ENCODE measurements at places on chromosomes 13 and 19.

GRCh38 chr19:24099829-24100228, 12.8 kb downstream of the ZNF254 start:
- no peak for DNase-seq

DNA sequence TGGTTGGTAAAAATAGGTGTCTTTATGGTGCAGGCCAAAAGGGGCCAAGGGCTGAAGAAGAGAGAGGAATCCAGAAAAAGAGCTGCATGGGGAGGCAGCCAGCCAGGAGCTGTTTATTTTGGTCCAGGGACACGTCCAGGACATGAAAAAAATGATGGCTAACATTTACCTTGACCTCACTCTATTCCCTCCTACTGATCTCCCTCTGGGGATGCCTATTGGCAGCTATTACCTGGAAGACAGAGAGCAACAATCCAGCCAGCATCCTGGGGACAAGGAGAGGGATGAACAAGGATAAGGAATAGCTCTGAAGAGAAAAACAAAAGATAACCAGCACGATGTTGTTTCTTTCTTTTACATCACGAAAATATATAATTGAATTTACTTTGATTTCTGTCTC, 1599.6 kb downstream of the SLITRK5 start:
- no peak for DNase-seq

- DNase-seq = no peak
Measured at GRCh38 chr13:85031771-85032170, 767.4 kb downstream of the SLITRK6 start.

DNA sequence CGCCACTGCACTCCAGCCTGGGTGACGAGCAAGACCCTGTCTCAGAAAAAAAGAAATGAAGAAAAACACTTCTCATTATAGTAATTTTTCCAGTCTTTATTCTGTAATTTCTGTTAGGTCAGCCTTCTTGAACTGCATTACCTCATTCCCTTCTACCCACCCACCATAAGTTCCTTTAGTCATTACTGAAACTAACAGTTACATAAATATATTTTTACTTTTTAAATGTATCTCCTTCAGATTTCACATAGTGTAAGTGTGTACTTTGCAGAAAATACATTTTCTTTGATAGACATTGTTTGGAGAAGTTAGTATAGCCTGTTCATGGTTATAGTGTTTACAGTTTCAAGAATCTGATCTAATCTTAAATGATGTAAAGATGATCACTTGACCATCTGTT, 31.7 kb upstream of the KCTD4 start:
- no peak for DNase-seq

DNA sequence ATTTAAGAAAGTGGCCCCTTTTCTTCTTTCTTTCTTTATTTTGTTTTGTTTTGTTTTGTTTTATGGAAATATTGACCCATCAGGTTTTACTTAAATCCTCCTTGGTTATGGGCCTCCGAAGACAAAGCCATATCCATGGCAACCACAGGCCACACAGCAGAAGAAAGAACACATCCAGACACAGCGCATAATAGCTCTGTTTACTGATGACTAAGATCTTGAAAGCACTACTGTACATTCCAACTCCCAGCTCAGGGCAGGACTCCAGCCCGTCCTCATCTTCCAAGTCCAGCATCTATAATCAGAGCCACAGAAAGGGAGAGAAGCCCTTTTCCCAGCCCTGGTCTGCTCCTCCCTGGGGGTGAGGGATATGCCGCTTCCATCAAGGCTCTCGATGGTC, 84.3 kb downstream of the NUFIP1 start:
- DNase-seq = no peak

DNA sequence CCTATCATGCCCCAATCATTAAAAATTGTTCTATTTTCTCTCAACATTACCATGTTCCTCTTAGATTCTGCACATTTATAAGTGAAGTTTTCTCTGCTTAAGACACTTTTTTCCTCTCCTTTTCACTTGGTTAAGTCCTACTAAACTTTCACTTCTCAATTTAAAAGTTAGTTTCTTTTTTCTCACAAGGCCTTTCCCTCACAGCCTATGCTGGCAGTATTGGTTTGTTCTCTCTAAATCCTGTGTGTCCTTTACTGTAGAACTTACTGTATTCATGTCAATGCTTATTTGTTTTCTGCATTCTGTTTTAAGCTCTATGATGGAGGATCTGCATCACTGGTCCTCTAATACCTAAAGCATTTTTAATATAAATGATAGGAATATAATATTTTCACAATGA, 2816.6 kb downstream of the PCDH9 start:
- no peak for DNase-seq

- no peak for DNase-seq
Measured at GRCh38 chr13:41520660-41521630, 63.6 kb downstream of the RGCC start.

GRCh38 chr13:23651887-23652286, 81.7 kb downstream of the TNFRSF19 start:
- DNase-seq = no peak

GRCh38 chr19:27676334-27676733, 1536.6 kb downstream of the UQCRFS1 start:
- DNase-seq = no peak

DNA sequence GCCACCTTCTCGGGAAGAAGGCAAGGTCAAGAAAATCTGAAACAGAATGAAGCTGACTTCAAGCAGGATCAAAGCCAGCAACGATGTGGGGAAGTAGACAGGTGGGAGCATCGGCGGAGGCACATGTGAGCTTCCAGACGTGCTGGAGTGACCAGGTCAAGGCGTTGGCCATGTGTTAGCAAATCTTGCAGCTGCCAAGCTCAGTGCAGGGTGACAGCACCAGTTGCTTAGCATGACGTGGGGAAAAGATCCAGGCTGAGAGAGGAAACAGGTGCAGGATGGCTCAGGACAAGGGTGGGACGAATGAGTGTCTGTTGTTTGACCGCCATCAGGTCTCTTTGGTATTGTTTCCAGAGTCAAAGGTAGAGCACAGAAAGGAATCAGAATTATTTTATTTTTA, 92.3 kb downstream of the TNFSF13B start:
- DNase-seq = no peak

DNA sequence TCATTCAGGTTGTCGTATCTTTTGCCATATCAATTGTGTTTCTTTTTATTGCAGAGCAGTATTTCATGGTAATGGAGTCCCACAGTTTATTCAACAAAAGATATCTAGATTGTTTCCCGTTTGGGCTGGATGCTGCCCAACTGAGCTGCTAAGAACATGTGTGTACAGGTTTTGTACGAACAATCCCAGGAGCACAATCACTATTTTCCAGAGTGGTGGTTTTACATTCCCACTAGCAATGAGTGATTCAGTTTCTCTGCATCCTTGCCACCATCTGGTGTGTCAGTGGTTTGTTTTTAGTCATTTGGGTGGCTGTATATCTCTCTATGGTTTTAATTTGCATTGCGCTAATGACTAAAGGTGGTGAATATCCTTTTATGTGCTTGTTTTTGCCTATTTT, 52.7 kb upstream of the ZDHHC20 start:
- DNase-seq = no peak

DNA sequence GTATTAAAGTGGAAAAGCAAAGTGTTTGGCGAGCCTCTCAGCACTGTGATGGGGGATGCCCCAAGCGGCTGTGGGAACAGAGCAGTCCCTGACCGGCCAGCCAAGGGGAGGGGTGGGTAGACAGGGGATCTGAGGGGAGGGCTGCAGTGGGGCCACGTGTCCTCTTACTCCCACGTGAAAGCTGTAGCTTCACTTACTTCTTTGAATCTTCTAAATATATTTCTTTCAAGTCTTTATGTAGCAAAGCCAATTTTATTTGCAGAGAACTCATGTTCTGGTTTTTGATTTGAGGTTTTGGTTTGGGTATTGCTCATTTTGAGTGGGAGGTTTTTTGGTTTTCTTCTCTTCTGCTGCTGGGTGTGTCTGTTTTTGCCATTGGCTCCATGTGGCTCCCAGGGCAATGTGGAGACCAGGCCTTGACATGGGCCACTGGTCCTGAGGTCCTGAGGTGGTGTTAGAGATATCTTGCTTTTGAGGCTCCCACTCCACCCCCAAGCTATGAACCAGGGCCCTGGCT, 17.7 kb upstream of the OVOL3 start:
- no peak for DNase-seq

- no peak for DNase-seq
Measured at GRCh38 chr19:42293540-42293939, 8.4 kb upstream of the PRR19 start.

DNA sequence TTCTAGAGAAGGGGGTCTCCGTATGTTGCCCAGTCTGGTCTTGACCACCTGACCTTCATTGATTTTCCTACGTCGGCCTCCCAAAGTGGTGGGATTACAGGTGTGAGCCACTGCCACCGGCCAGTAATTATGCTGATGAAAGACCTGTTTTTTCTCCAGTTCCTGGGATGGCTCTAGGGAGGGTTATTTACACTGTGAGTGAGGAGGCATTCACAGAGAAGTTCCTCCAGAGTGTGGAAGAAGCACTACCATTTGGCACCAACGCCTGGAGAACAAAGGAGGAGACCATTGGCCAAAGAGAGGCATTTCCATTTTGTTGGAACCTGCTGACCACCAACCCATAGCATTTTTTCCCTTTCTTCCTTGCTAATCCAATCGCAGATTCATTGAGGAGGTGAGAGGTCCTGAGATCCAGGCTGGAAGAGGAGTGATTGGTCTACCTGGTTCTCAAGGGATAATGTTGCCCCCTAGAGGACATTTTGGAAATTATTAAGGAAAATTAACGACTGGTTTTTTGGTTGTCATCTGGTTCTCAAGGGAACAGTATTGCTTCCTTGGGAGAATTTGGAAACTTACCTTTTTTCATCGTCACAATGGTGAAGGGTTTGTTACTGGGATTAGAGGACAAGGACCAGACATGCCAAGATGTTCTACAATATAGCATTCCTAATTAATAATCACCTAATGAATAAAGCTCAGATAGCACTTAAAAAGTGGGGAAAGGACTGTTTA, 5.5 kb upstream of the SAE1 start:
- DNase-seq = peak; percentile 70

- DNase-seq = no peak
Measured at GRCh38 chr13:18948012-18948663, 233.5 kb downstream of the TUBA3C start.

DNA sequence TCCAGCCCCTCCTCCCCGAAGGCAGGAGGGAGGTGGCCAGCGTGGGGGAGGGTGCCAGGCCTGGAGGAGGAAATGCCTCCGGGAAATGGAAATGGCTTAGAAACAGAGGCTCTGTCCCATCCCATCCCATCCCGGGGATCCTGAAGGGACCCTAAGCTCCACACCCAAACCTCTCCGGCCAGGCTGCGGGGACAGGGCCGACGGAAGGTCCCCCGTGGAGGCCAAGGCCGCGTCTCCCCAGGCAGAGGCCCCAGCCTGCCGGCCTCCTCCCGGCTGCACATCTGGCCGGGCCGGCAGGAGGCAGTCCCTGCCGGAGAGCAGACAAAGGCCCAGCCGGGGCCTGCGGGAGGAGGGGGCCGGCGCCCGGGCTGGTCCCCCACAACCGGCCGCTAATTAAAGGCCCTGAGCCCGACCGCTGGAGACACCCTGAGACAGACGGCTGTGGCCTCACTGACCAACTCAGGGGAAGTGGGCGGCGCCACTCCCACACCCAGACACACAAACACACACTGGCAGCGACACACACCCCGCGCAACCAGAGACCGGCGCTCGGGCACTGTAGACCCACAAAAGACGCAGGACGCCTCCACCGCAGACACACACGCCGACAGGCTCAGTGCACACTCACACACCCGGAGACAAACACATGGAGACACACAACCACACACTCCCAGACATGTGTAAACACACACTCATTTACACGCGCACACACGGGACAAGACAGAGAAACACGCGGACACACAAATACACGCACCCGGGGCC, 1.1 kb downstream of the ADAMTS10 start:
- DNase-seq = no peak

DNA sequence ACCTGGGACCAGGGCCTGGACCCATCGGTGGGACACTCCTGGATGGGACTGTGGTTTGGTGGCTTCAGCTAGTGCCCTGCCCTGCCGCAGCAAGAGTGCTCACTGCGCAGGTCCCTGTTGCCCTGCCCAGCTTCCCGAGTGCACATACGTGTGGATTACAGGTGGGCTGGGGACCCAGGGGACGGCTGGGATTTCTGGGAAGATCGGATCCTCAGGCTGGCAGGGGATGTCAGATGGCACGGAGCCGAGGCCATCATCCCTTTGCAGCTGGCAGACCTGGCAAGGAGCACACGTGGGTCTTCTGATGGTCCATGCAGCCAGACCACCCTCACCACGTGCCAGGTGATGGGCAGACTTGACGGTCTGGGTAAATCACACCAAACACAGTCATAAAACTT, 69.3 kb downstream of the CHST8 start:
- DNase-seq = no peak

GRCh38 chr13:47220453-47221140, 323.7 kb upstream of the HTR2A start:
- no peak for DNase-seq

GRCh38 chr13:44382635-44383145, 9.1 kb downstream of the SERP2 start:
- no peak for DNase-seq

DNA sequence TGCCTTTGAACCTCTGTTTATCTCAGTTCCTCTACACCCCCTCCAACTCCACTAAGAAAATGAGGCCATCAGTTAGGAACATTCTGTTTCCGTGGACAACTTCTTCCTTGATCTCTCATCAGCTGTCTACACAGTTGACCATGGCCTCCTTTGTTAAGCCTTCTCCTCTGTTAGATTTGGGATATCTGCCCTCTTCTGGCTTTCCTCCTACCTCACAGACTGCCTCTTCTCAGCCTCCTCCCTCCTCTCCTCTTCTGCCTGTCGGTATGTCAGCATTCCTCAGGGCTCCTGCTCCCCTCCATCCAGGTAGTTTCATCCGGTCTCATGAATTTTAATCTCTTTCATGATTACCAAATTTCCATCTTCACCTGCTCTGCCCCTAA, 454.9 kb downstream of the FOXO1 start:
- DNase-seq = no peak

DNA sequence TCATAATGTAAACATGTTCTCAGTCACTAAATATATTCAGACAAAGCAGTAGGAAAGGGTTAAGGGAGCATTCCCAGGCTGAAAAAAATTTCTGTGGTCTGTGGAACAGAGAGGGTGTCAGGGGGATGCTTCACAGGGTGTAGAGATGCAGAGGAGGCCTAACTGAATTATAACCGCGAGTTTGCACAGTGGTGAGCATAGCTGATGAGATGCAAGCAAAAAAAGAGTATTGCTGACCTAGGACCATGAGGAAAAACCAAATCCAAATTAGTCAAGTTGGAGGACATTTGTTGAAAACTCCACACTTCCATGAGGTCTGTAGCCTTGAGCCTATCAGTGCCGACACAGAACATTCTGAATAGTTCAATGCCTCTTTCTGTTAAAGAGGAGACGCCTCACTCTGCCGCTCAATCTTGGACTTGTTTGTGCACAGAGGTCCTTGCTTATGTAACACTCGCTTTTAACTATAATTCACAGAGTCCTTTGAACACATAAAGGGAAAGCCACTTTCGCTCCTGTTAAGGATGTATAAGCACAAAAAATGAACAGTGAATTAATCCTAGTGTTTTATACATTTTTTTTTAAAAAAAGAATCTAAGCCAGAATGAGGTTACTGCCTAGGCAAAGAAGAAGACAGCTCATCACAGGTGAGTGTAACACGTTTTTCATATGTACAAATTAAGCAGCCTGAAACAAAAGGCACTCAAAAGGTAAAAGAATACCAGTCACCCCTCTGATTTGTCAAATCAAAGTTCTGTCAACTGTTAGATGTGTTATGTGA, 25.8 kb upstream of the INTS6 start:
- no peak for DNase-seq

GRCh38 chr19:53311897-53312296, 21.7 kb upstream of the ZNF845 start:
- DNase-seq = no peak

All from NCI-H187 (cell line).